H9 (cell line): ENCODE measurements at places on chromosomes 2 and 18.

GRCh38 chr2:226891780-226892590 is 56.1 kb downstream of the RHBDD1 start:
- no peak for DNase-seq

DNA sequence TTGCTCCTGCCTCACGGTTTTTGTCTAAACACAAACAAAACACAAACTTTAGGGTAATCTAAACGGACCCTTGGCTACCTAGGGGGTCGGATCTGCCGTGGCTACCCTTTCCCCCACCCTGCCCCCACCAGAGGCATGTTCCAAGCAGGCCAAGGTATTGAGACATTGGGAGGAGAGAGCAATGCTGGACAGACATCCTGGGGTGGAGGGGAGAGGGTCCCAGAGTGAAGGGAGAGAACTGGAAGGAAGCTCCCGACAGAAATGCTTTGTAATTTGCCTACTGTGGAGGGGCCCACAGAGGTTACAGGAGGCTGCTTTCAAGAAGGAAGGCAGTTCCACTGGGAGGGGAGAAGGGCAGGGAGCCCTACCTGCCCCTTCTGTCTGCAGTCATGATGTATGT is 13.9 kb upstream of the MAT2A start:
- no peak for DNase-seq

- peak; percentile 99 for DNase-seq
These were observed 98.3 kb upstream of the ID2 start for GRCh38 chr2:8583400-8584173.

- no peak for DNase-seq
These were observed 9.5 kb downstream of the COPS7B start for GRCh38 chr2:231795525-231796327.

DNA sequence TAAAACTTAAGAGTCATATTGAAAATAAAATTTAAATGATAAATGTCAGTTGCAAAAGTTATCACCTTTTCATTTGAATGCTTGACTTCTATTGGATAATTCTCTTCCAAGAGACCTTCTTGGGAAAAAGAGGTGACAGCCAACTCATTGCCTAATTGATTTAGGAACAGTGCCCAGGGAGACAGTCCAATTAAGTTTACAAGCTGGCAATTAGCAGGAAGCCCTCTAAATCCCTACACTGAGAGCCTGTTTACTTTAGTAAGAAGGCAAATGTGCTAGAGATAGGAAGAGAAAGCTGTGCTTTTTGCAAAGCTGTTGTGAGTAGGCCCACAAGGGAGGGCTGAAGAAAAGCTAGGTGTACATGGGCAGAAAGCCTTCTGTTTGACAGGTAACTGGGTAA is 189.1 kb downstream of the WDPCP start:
- no peak for DNase-seq
